ENCODE measurements at places on chromosomes 3 and 15.

DNA sequence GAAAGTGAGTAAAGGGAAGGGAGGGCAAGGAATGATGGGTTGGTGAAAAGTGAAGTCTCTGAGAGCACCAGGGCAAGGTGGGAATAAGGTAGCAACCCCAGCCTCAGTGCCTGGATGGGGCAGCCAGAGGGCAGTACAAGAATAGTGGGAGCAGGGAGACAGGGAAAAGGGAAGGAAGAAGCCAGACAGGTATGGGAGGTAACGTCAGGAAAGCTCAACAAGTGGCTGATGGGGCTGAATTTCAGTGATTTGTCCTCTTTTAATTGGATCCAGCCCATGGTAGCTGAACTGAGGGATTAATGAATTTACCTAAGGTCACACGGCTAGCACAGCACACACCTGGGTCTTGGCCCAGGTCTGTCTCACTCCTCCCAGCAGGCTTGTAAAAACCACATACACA, 12.6 kb downstream of the RORA start:
- no peak for DNase-seq

- DNase-seq: peak; percentile 6
Observed at GRCh38 chr3:102715030-102715697, 280.3 kb downstream of the ZPLD1 start.

- no peak for DNase-seq
Observed at GRCh38 chr3:186184021-186184420, 75.1 kb upstream of the ETV5 start.

DNA sequence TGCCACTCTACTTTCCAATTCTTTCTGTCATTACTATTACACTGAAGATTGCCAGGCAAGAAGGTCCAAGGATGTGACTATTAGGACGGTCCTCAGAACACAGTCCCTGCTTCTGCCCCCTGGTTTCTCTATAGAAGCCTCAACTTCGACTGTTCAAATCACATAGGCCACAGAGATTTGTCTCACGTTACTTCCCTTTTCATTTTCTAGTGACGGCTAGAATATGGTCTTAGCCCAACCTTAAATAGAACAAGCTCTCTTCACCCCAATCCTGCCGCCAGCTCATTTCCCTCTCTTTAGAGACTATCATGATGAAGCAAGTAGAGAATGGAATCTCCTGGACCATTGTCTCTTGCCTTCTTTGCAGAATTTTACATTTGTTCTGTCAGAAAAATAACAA, 84.9 kb downstream of the TIGIT start:
- DNase-seq: no peak

DNA sequence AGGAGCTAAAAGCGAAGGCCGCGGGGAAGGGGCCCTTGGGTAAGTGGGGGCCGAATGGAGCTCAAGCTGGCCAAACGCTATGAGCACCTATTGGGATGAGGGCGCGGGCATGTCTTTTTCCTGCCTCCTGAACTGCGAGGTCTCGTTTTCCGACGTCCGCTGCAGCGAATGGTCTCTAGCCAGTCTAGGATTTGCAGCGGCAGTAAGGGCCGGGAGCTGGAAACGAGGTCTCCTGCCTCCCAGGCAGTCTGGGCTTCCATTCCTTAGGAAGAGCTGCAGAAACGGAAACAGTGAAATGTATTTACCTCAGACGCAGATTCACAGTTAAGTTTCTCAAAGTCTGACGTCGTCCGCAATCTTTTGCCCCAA, 517 bp downstream of the TMA7 start:
- no peak for DNase-seq

DNA sequence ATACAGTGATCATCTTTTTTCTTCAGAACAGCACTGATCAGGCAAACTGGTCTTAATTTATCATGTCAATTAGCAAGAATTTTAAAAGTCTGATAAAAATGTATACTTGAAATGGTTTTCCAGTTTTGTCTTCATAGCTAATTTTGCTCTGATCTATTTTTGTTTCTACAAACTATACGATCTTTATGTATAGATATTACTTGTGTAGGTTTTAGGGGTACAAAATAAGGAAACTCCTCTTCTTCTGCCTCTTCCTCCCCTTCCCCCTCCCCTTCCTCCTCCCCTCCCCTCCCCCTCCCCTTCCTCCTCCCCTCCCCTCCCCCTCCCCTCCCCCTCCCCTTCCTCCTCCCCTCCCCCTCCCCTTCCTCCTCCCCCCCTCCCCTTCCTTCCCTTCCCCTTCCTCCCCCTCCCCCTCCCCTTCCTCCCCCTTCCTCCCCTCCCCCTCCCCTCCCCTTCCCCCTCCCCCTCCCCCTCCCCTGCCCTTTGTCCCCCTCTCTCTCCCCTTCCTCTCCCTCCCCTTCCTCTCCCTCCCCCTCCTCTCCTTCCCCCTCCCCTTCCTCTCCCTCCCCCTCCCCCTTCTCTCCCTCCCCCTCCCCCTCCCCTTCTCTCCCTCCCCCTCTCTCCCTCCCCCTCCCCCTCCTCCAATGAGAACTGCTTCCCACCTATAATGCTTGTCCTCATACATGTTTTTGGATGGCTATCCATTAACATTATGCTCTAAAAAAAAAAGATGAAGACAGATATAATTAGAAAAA, 110.0 kb downstream of the PIK3R4 start:
- no peak for DNase-seq
